ENCODE measurements at places on chromosomes 12 and 14. TPM values are rescaled to one million over a fixed set of nuclear protein-coding genes. Genes with fewer than 3 reads are reported as not detected.

Gene PCED1B
- 0.51 TPM for total RNA-seq

Gene HCAR1
- total RNA-seq = 0.19 TPM

Gene SOX5
- 42.4 TPM for total RNA-seq

Gene PITPNM2
- 1.3 TPM for total RNA-seq

Gene TDRD9
- 1.0 TPM for total RNA-seq

Gene PMCH
- not detected for total RNA-seq

Gene DGLUCY
- 58.1 TPM for total RNA-seq

Gene FAM90A1
- total RNA-seq = not detected

Gene KCNJ8
- total RNA-seq = 44.2 TPM

Gene ASB2
- 0.56 TPM for total RNA-seq

Gene GLTP
- total RNA-seq = 8.5 TPM
